ENCODE measurements at places on chromosomes 12 and 14.

DNA sequence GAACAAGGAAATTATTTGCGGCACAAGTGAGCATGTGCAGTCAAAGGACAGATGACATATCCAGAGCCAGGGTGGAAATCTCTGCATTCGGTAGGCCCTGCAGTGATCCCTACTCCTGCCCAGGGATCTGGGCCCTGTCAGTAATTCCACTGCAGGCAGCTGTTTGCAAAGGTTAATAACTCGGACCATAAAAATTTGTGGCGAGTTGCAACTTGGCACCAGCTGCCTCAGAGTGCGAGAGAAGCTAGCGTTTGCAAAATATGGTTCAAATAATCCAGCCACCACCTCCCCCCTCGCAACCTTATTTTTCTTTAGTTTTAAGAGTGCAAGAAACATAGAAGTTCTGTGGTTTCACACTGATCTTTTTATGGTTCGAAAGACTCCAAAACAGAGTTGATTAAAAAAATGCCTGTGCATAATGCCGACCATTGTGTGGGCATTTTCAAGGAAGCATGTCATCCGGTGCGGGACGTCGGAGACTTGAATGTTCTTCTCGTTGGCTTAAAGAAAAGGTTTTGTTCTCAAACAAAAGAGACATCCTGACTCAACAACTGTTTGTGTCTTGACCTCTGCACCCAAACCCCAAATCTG is 224.5 kb downstream of the BCL11B start:
- DNase-seq: no peak

- no peak for DNase-seq
These were observed 8.6 kb upstream of the CD27 start for GRCh38 chr12:6435961-6436715.

- no peak for DNase-seq
These were observed 549 bp downstream of the GPHN start for GRCh38 chr14:66508547-66508845.

DNA sequence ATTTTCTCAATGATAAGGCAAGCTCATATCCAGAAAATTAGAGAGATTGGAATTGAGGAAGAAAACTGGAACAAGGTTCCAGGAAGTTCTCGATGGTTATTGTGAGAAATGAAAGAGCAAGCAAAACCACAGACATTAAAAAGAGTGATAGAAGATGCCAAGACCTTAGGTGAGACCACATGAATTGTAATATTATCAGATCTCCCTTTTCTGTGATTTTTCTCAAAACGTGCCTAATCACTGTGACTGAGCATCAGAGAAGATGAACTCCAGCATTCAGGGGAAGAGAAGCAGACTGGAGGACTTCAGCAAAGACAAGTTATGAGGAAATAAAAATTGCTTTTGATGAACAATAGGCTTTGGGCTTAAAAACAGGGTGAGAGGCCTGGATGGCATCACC is 278.8 kb downstream of the SOX5 start:
- DNase-seq: no peak

- no peak for DNase-seq
These were observed 185.1 kb downstream of the CHST11 start for GRCh38 chr12:104641862-104642261.

DNA sequence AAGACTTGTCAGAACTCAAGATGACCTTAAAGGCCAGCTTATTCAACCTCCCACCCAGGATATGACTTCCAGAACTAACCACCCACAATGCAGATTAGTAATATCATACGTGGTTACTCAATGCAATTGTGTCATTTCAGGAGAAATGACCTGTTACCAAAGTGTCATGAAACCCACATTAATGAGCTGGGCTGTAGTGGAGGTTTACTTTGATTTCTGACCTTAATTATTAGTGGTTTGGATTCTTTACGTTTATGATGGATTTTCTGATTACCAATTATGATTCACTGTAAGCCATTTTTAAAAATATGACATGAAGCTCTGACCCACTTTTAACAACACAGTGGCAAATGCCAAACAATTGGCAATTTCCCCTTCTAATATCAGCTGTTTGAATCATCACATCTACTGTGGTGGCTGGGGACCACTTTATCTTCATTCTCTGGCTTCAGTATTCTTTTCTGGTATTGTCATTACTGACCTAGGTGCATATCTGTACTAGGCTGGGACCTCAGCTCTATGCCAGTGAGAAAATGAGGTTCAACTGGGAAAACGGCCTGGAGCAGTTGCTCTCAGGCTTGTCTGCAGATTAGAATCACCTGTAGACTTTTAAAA is 223.3 kb downstream of the RGS6 start:
- DNase-seq: no peak

GRCh38 chr14:94388027-94388383 is 397 bp downstream of the SERPINA1 start:
- DNase-seq: no peak

DNA sequence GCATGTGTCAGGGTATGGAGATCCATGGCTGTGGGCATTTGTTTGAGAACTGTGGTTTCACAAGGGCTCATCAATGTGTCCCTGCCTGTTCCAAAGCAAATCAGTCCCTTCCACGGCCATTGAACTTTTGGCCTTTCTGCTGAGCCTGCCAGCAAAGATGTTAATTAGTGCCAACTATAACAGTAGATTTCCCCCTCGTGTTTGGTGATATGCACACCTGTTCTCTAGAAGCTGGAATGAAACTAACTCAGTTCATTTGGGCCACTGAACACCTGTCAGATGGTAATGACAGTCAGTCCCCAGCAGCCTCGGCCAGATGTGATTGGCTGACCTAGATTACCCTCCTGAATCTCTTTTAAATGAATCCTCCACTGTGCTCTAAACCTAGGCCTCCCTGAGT is 43.2 kb downstream of the IRAK3 start:
- DNase-seq: no peak

- no peak for DNase-seq
These were observed 1.7 kb downstream of the HNF1A start for GRCh38 chr12:120979862-120980696.

DNA sequence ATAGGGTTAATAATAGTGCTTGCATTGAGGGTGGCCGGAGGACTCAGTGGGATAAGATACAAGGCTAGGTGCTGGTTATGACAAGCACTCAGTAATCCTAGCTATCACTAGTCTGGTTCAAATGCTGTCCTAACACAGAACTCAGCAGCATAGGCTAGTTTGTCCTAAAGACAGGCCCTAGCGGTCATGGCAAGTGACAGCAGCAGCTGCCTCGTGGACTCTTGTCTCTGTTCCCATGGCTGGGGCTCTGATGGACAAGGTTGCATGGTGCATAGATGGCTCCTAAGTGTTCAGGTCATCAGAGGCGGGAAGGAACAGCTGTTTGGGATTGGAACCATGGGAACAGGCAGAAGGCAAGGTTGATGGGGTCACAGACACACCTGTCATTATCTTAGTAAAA is 42.4 kb upstream of the IGF1 start:
- no peak for DNase-seq

GRCh38 chr12:52630599-52631200 is 12.3 kb upstream of the KRT73 start:
- DNase-seq: no peak

- no peak for DNase-seq
These were observed 35.1 kb downstream of the NR1H4 start for GRCh38 chr12:100508751-100509150.

- peak; percentile 10 for DNase-seq
These were observed 88.9 kb downstream of the SMOC1 start for GRCh38 chr14:69968132-69968531.

GRCh38 chr14:75491376-75491978 is 30.8 kb upstream of the BATF start:
- DNase-seq: no peak

DNA sequence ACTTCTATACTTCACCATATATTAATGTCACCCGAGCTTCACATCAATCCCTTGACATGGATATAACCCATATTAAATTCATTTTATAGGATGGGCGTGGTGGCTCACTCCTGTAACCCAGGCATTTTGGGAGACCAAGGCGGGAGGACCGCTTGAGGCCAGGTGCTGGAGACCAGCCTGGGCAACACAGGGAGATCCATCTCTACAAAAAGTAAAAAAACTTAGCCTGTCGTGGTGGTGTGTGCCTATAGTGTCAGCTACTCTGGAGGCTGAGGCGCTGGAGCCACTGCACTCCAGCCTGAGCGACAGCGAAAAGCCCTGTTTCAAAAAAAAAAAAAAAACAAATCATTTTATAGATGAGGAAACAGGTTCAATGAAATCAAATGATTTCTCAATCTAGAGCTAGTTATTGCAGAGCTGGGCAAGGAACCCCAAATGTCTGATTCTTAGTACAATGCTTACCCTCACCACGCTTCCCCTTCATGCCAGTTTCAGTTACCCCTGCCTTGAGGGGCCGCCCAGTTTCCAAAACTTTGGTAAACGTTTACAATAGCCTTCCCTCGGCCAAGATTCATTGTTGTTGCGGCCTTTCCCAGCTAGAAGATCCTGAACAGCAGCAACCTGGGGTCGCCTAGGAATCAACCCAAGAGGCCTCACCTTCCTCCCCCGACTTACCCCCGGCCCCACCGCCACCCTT is 751 bp downstream of the PSMB5 start:
- DNase-seq: no peak

GRCh38 chr14:68244262-68244980 is 424.8 kb downstream of the RAD51B start:
- no peak for DNase-seq

DNA sequence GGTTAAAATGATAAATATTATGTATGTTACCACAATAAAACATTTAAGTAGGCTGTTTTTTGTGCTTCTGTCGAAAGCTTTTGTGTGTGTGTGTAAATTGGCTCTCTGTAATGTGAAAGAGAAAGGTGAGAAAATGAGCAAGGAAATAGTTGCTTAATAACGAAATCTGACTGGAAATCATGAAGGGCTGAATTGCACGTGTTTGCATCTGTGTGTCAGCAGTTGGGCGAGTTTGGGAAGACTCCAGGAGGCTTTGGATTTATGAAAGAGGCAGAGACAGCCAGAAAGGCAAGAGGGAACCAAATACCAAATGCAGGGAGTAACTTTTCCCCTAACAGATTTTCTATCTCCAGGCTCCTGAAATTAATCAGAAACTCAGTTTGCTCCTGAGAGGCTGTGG is 47.2 kb upstream of the PLEKHG3 start:
- no peak for DNase-seq

- DNase-seq: peak; percentile 83
These were observed 102.0 kb upstream of the HIF1A start for GRCh38 chr14:61593330-61593729.

- DNase-seq: peak; percentile 53
These were observed 28.1 kb downstream of the CBX5 start for GRCh38 chr12:54251667-54252284.

DNA sequence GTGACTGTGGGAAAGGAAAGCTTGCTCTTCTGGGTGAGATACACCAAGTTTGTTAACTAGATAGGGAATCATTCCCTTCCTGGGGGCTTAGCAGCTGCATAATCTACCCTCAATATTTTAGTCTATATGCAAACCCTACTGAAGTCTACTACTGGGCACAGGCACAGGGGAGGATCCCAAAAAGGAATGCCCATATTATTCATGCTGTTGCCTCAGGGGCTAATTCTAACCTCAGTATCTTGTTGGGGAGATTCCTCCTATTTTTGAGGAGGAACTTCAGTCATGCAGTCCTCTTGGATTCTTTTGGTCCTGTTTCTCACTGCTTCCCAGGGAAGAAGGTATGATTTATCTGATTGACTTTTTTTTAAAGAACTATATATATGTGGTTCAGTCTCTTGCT is 58.9 kb upstream of the ANKS1B start:
- DNase-seq: no peak

GRCh38 chr12:67331123-67331522 is 62.0 kb downstream of the CAND1 start:
- DNase-seq: no peak

DNA sequence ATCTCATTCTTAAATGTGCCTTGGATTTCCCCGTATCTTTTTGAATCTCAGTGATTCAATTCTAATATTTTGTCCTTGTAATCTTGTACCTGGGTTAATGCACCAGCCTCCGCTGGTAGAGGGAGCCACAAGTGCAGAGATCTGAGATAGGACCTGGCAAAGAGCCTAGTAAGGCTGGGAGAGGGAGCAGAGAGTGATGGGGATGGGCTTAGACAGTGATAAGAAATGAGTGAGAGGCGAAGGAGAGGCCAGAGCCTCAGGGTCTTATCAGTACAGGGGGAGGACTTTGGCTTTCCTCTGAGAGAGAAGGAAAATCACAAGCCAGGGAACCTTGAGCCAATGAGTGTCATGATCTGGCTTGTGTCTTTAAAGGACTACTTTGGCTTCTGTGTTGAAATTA is 30.5 kb upstream of the LMNTD1 start:
- peak; percentile 67 for DNase-seq

DNA sequence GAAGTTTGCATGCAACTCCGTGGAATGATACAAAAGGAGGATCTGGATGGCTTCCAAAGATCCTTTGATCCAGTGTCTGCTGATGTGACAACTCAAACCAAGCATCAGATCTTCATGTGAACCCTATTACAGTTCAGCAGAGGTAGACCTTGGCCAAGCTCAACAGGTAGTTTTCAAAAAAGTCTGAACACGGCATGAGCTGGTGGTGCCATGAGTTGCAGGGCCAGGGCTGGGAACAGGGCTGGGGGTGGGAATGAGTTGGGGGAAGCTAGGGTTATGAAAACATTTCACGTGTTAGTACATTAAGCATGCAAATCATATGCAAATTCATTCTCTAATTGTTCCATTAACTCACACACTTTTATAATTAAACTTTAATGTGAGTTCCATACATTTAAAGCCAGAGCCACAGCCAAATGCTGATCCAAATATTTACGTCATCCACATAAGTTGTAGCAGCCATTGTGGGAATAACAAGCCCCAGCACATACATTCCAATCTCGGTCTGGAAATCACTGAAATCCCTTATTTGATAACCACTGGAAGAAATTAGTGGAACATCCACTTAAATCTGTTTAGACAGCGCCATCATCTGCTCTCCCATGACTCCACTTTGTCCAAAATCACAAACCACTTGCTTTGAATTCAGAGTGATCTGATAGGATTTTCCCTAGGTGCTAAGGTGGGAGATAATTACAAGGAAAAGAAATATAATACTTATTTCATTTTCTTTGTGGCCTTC is 158.5 kb downstream of the APAF1 start:
- DNase-seq: no peak

DNA sequence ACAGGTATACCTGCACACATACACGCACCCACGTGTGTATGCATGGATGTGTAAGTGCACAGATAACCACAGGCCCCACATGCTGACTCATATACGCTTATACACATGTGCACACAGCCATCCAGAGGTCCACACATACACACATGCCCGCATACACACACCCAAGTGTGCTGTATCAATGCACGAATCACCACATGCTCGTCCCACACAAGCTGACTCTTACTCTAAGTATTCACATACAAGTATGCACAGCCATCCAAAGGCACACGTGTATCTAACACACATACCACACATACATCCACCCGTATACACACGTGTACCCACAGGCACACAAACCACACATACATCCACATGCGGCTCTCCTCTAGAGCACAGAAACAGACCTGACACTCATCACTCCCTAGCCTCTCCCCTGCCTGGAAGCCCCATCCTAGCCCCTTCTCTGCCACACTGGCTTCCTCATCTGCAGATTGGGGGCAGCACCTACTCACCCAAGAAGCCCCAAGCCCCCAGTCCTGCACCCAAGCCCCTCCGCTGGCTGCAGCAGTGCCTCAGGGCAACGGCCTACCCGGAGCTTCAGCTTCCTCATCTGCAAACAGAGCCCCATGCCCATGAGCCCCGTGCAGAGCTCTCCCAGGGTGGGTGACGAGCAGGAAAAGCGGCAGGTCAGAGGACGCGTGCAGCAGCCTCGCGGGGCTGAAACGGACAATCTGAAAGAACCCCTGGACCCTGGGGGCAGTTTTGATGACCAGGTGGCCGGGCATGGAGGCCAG is 105.4 kb downstream of the NCOR2 start:
- DNase-seq: peak; percentile 18

GRCh38 chr14:104025534-104025933 is 60.0 kb upstream of the ASPG start:
- no peak for DNase-seq

- peak; percentile 56 for DNase-seq
These were observed 26.9 kb downstream of the WDR89 start for GRCh38 chr14:63614679-63615363.
